ENCODE measurements at places on chromosomes 16 and 17.

DNA sequence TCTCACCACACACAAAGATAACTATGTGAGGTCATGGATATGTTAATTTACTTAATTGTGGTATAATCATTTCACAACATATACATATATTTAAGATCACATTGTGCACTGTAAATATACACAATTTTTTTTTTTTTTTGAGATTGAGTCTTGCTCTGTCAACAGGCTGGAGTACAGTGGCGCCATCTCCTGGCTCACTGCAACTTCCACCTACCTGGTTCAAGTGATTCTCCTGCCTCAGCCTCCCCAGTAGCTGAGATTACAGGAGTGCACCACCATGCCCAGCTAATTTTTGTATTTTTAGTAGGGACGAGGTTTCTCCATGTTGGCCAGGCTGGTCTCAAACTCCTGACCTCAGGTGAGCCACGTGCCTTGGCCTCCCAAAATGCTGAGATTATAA, 11.5 kb upstream of the PRSS54 start:
- no peak overlapping the region for H3K27ac ChIP-seq
- no peaks in the 10 kb centered on the region for H3K36me3 ChIP-seq
- no peaks in the 10 kb centered on the region for H3K4me1 ChIP-seq

DNA sequence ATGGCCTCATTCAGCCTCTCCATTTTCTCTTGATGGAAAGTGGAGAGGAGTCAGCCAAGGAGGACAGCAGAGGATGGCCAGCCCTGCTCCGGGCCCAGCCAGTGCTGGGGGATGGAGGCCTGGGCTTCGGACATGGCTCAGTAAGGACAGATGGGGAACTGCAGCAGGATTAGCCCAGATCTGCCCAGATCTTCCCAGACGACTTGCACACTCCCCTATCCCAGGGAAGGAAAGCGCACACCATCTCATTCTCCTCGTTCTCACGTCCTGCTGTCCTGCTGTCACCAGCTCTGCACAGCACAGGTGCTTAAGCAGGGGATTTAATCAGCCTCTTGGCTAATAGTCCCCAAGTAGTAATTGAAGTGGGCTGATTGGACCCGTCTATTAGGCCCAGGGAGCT, 100.2 kb upstream of the SDK2 start:
- DNase-seq, result no peak
- no peaks in the 10 kb centered on the region for H3K27me3 ChIP-seq
- H3K27ac ChIP-seq, result no peak overlapping the region
- H3K4me1 ChIP-seq, result no peaks in the 10 kb centered on the region

- H3K4me3 ChIP-seq, result no peak overlapping the region
- no peaks in the 10 kb centered on the region for H3K27me3 ChIP-seq
- H3K4me1 ChIP-seq, result peaks cover 1% of the 10 kb centered on the region
- peak; percentile 85 for DNase-seq
Measured at GRCh38 chr17:27747462-27748359, 52.6 kb downstream of the NOS2 start.

GRCh38 chr16:24846548-24847357, 990 bp downstream of the SLC5A11 start:
- no peak for DNase-seq
- H3K4me1 ChIP-seq, result peaks cover 1% of the 10 kb centered on the region
- no peak overlapping the region for H3K27ac ChIP-seq
- no peaks in the 10 kb centered on the region for H3K36me3 ChIP-seq

- no peaks in the 10 kb centered on the region for H3K27me3 ChIP-seq
- DNase-seq, result no peak
- H3K4me3 ChIP-seq, result no peak overlapping the region
- H3K36me3 ChIP-seq, result peaks cover 26% of the 10 kb centered on the region
- H3K4me1 ChIP-seq, result no peaks in the 10 kb centered on the region
- H3K27ac ChIP-seq, result no peak overlapping the region
Measured at GRCh38 chr17:81984773-81985410, 7.5 kb downstream of the ASPSCR1 start.

DNA sequence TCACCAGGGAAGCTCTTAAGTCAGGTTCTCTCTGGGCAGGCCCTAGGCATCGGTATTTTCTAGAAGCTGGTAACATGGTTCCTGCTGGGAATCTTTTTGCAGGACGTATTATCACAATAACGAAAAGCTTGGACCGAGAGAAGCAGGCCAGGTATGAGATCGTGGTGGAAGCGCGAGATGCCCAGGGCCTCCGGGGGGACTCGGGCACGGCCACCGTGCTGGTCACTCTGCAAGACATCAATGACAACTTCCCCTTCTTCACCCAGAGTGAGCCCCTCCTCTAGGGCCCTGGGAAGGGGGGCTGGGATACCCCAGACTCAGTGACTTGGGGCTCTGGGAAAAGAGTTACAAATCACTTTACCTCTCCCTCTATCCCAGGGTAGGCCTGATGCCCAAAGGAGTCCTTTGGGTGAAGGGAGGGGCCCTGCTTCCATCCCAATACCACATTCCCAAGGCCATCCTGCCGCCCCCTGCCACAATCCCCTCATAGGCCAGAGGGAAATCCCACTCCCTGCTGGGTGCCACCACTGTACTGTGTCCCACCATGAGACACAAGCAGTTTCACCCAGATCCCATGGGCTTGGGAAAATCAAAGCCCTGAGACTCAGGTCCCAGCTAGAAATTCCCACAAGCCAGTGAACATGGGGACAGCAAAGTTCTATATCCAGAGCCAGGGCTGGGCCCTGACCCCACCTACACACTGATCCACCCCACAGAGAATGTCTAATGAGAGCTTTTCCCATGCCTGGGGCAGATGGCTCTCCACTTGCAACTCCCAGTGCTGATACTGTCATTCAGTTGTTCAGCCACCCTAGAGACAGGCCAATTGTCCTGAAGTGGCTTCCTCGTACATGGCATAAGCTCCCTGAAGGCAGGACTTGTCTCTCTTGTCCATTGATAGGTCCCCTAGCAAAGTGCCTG, 23.0 kb downstream of the CDH5 start:
- no peaks in the 10 kb centered on the region for H3K27me3 ChIP-seq
- no peaks in the 10 kb centered on the region for H3K36me3 ChIP-seq
- no peak for DNase-seq

GRCh38 chr17:65893692-65894279, 298.1 kb downstream of the CEP112 start:
- H3K36me3 ChIP-seq, result no peaks in the 10 kb centered on the region
- no peak overlapping the region for H3K4me3 ChIP-seq

- DNase-seq, result no peak
- peak overlapping the region; percentile 43 for H3K4me3 ChIP-seq
- H3K4me1 ChIP-seq, result peaks cover 35% of the 10 kb centered on the region
- no peak overlapping the region for H3K27ac ChIP-seq
Measured at GRCh38 chr17:38605411-38605840, 326 bp downstream of the SRCIN1 start.

DNA sequence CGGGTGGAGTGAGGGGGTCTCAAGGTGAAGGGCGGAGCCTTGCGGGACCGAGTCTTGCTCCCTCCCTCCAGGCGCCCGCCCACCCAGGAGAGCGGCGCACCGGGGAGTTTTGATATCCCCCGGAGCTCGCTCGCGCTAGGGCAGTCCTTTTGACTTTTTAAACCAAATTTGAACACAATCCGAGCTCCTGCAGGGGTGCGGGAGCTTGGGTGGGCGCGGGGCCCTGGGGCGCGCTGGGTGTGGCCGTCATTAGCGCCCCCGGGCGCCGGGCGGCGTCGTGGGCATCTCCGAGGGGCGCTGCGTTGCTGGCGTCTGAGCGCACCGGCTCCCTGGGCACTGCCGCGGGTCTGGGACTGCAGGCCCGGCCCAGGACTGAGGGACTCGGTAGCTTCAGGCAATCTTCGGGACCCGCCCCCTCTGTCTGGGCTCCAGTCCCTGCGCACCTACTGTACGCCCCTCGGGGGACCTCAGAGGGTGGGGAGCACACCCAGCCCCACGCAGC, 10.9 kb downstream of the MAF start:
- no peak overlapping the region for H3K27ac ChIP-seq
- no peaks in the 10 kb centered on the region for H3K36me3 ChIP-seq
- peaks cover 1% of the 10 kb centered on the region for H3K4me1 ChIP-seq
- DNase-seq, result no peak
- no peak overlapping the region for H3K4me3 ChIP-seq
